ENCODE measurements at places on chromosomes 4 and X.

- DNase-seq, result no peak
These were observed 43.1 kb downstream of the ATP11C start for GRCh38 chrX:139889760-139890159.

- DNase-seq, result no peak
These were observed 35.9 kb upstream of the PHOX2B start for GRCh38 chr4:41784191-41784979.

- no peak for DNase-seq
These were observed 14.2 kb upstream of the PJA1 start for GRCh38 chrX:69179380-69179911.

GRCh38 chr4:70627620-70628019, 924 bp upstream of the ENAM start:
- DNase-seq, result no peak

GRCh38 chrX:77174680-77175519, 272.3 kb upstream of the FGF16 start:
- no peak for DNase-seq

DNA sequence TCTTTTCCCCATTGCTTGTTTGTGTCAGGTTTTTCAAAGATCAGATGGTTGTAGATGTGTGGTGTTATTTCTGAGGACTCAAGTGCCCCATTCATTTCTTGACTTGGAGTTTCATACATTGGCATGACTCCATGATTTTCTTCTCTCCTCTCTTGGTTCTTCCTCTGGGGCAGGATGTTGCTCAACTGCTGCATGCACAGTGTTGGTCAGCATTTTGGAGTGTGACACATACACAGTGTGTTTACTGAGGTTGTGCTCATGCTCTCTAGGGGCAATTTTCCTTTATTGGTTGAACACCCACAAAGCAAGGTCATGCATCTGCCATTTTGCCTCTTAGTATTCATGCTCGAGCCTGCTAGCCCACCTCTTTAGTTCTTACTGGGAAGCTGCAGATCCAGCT, 1993.8 kb downstream of the ARAP2 start:
- DNase-seq, result no peak

- no peak for DNase-seq
These were observed 60.2 kb upstream of the VCX3B start for GRCh38 chrX:8404471-8404870.

DNA sequence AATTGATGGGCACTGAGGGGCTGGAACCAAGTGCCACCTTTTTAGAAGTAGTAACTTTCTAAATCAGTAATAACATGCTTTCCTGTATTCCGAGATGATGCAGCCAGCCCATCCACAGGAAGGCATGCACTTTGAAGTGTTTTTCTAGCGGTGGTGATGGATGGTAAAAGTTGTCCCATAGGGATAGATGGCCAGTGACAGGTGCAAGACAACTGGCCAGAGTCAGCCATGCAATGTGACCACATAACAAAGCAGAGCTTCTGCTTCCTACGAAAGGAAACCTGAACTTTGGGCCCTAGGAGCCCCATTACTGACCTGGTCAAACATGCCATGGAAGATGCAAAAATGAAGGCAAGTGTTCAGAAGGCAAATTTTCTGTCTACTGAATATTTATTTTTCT, 72.3 kb downstream of the NR3C2 start:
- no peak for DNase-seq

- no peak for DNase-seq
These were observed 86.4 kb upstream of the SORBS2 start for GRCh38 chr4:185898413-185898812.

DNA sequence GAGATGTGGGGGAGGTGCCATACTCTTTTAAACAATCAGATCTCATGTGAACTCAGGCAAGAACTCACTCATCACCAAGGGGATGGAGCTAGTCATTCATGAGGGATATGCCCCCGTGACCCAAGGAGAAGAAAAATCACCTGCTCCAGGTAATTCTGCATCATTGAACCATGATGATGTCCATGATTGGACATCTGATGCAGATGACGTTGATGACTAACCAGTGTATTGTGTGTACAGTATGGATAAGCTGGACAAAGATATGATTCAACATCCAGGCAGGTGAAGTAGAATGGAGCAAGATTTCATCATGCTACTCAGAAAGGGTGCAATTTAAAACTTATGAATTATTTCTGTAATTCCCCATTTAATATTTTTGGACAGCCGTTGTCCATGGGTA, 286.4 kb upstream of the SMIM31 start:
- no peak for DNase-seq

- no peak for DNase-seq
These were observed 85.4 kb downstream of the SHISA3 start for GRCh38 chr4:42482516-42483327.

GRCh38 chr4:16150716-16151115, 66.9 kb upstream of the PROM1 start:
- no peak for DNase-seq

GRCh38 chr4:153570228-153570973, 104.2 kb downstream of the TMEM131L start:
- no peak for DNase-seq

DNA sequence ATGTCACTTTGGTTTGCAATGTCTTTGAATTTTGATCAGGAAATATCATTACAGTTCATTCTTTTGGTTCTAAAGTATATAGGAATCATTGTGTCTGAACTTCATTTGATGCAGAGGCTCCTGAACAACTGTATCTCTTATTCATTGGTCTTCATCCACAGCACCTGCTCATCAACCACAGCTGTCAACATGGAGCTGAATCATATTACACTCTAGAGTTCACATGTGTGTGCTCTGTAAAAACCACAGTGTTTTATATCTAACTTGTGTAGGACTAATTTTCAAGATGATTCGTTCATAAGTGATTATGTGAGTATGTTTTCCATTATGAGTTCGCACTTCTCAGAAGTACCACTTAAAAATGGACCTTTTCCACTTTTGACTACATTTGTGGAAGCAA, 643.3 kb upstream of the FAM241A start:
- no peak for DNase-seq

DNA sequence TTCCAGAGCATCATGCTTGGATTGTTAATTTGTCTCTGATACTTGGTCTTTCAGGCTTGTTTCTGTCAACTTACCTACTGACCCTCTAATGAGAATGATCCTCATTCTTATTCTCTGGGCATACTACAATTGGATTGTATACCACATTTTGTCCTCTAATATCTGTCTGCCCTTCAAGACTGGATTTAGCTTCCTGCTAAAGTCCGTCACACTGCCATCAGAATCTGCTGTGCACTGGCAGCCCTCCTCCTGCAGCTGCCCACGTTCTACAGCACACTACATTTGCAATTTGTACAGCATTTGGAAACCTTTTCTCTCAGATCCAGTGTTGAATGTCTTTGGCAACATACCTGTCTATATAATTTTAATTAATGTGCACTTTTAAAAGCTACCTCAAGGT, 183.1 kb downstream of the ZNF330 start:
- no peak for DNase-seq

DNA sequence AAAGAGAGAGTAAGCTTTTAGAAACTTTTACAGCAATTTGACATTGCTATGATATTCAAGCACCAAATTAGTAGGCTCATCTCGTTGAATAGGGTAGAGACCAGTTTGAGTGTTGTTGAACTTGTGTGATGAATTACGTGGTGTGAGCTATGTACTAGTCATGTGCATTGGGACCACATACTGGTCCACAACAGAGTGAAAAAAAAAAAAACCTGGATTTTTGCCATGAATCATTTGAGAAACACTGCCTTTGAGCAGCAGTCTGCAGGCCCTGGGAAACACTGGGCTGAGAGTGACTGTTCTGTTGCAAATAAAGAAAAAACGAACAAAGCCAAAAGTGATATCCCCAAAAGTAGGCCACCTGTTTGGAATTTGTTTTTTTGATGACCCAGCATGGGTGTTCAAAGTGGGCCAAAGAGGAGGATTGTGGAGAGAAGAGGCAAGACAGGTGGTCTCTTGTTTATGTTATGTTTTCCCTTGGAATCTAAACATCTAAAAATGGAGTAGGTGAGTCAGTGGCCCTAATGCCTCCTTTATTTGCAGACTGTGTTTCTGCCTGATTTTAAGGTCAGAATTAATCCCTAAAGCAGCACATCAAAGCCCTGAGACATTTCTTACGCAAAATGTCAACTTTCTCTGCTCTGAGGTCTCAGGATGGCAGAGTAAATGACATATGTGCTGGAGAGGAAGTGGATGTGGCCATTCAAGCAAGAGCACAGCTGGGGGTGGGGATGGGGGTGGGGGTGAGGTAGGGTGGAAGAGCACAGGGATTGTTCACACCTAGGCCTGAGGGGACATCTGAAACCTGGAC, 33.5 kb downstream of the TAF7L start:
- no peak for DNase-seq

GRCh38 chr4:113189546-113189945, 140.1 kb downstream of the ANK2 start:
- DNase-seq, result no peak

DNA sequence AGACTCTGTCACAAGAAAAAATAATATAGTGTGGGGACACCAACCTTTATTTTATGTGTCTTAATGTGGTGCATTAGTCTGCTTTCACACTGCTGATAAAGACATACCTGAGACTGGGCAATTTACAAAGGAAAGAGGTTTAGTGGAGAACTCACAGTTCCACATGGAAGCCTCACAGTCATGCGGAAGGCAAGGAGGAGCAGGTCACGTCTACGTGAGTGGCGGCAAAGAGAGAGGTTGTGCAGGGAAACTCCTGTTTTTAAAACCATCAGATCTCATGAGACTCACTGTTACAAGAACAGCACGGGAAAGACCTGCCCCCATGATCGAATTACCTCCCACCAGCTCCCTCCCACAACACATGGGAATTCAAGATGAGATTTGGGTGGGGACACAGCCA, 130.2 kb downstream of the AFF1 start:
- DNase-seq, result no peak

GRCh38 chrX:118615141-118615540, 112.3 kb upstream of the IL13RA1 start:
- no peak for DNase-seq

GRCh38 chr4:6377626-6378492, 94.6 kb downstream of the PPP2R2C start:
- no peak for DNase-seq

DNA sequence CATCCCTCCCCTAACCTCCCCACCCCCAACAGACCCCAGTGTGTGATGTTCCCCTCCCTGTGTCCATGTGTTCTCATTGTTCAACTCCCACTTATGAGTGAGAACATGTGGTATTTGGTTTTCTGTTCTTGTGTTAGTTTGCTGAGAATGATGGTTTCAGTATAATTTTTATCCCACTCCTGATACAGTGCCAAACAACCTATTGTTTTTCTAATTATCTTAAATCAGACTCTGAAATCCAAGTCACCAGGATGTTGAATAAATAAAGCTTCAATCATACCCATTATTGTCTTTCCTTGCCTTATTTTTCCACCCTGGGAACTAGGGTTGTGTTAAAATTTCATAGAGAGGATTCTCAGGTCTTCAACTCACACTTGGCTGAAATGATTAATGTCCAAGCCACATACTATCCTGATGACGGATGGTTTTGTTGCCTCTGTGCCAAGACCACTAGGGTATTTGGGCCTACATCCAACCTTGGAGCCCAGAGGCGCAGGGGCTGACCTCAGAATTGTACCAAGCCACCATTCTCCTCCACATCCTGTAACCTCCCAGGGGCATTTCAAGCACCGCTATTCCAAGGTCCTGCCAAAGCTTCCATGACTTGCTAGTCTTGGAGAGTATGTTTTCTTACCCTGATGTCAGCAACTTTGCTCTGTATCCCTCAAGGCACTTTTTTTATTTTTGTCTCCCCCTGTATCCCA, 332.4 kb downstream of the ARHGAP24 start:
- no peak for DNase-seq

DNA sequence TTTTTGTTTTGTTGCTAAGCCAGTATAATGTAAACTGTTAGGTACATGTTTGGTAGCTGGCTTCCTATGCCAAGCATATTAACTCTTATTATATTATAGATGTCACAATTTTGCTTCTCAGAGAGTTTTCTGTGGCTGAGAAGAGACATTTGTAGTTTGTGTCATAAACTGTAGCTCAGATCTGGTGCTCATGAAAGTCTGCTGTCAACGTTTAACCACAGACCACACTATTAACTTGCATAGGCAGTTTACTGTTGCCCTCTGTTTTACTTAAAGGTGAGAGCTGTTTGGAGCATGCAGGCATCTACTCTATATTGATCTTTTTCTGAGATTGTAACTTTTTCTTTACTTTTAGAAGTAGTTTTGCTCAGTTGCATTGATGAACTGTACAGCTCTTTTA, 166.8 kb downstream of the TLL1 start:
- no peak for DNase-seq

DNA sequence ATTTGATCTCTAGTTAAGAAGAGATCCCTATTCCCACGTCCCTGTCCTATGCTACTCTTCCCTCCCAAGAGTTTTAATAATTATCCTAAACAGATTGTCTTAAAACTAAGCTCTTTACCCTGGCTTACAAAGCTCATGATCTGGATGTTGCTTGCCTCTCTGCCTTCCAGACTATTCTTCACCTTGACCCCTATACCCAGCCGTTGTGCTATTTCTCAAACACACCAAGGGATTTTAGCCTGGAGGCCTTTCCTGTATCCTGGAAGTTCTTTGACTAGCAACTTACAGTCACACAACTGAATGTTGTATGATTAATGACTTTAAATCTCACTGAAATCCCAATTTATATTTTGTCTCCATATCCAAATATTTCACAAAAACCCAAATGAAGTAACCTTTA, 314.9 kb downstream of the ADGRL3 start:
- no peak for DNase-seq

- DNase-seq, result no peak
These were observed 145.5 kb upstream of the AFF2 start for GRCh38 chrX:148354916-148355315.

DNA sequence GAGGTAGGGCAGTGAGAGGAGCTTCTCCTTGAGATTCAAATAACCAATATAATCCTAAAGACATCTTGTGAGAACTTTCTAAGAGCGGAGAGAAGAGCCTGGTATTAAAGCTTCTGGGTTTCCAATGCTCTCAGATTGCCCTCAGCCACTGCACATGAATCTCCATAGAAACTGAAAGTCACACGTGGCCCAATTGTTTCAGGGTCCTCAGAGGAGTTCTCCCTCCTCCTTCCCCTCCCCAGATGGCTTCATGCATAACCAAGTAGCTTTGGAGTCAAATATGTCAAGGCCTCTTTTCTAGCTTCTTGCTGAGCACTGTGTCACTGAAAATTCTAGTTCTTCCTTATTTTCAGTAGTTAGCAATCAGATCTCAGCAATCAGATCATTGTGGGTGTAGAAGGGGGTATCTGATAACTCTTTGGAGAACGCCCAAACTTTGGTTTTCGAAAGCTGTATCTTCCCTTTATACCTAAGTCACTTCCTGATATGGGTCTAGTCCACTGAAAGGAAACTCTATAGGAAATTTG, 2.2 kb downstream of the BTK start:
- no peak for DNase-seq

- DNase-seq, result no peak
These were observed 2.1 kb downstream of the GSTCD start for GRCh38 chr4:105710678-105711077.

- DNase-seq, result no peak
These were observed 38.7 kb upstream of the THOC2 start for GRCh38 chrX:123771449-123772064.
